ENCODE measurements at places on chromosomes 5 and 9. TPM values are rescaled to one million over a fixed set of nuclear protein-coding genes. Genes with fewer than 3 reads are reported as not detected.
A peak's percentile ranks its signal among the peaks of the same experiment; 100 is the strongest.

GRCh38 chr5:83548581-83548980 is 77.0 kb downstream of the VCAN start:
- H3K27ac ChIP-seq = peak overlapping the region; percentile 73
- DNase-seq = peak; percentile 77
- H3K27me3 ChIP-seq = no peaks in the 10 kb centered on the region
- H3K4me1 ChIP-seq = peaks cover 57% of the 10 kb centered on the region
- H3K36me3 ChIP-seq = peaks cover 13% of the 10 kb centered on the region

DNA sequence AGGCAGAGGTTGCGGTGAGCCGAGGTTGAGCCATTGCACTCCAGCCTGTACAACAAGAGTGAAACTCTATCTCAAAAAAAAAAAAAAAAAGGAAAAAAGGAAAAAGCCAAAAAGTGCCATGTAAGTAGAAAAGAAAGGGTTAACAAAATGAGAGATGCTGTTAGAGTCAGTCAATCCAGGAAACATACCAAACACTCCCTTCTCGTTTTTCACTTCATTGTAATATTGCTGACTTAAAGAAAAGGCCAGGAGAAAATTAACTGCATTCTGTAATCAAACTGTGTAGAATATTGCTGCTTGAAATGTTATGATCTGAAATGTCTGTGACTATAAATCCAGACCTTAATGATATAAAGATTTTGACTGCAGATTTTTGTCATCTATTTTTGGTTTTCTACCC is 379.1 kb downstream of the ENC1 start:
- no peak overlapping the region for H3K27ac ChIP-seq
- no peak overlapping the region for H3K4me3 ChIP-seq
- no peaks in the 10 kb centered on the region for H3K4me1 ChIP-seq
- no peaks in the 10 kb centered on the region for H3K27me3 ChIP-seq

GRCh38 chr9:133182151-133182550 is 18.4 kb upstream of the GBGT1 start:
- H3K4me3 ChIP-seq = no peak overlapping the region
- no peaks in the 10 kb centered on the region for H3K4me1 ChIP-seq
- no peak for DNase-seq
- H3K36me3 ChIP-seq = no peaks in the 10 kb centered on the region

GRCh38 chr5:58259685-58260152 is 200.2 kb downstream of the PLK2 start:
- DNase-seq = peak; percentile 91
- H3K4me3 ChIP-seq = peak overlapping the region; percentile 43
- H3K27me3 ChIP-seq = no peaks in the 10 kb centered on the region
- peaks cover 36% of the 10 kb centered on the region for H3K4me1 ChIP-seq
- H3K27ac ChIP-seq = peak overlapping the region; percentile 73
- no peaks in the 10 kb centered on the region for H3K36me3 ChIP-seq

DNA sequence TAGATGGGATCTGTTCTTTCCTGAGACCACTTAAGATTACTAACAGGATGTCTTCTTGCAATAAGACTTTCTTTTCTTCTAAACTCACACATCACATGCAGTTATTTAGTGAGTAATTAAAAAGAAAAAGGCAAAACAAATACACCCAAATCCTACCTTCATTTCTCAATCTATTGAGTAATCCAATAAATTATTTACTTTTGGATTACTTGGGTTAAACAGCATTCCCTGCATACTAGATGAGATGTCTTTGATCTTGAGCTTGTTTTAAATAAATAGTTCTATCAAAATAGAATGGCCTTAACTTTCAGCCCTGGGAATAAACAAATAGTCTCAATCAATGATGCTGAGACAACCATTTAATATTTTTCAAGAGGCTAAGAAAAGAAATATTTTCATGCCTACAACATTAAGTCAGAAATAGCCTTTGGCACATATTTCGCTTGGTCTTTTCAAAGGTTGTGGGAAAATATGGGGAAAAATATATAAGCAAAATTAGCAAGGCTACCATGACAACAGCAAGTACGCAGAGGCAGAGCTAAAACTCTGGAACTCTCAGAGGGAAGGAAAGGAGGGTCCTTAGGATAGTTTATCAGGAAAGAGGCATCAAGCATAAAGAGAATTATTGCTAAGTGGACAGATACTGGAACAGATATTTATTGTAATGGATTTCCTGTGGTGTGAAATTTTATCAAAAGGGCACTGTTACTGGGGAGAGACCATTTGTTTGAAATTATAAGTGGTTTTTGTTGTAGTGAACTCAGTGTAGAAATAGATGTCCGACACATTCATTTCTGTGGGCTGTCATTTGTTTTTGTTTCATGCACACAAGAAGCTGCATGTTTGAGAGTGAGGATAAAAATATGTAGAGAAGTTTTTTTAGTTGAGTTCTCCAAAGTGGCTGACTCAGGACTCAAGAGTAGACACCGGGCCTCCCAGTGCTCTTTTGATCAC is 70.2 kb upstream of the CDH6 start:
- H3K27ac ChIP-seq = no peak overlapping the region
- H3K36me3 ChIP-seq = no peaks in the 10 kb centered on the region
- H3K4me3 ChIP-seq = no peak overlapping the region
- DNase-seq = peak; percentile 22

GRCh38 chr9:137303151-137303892 is 1.3 kb upstream of the NRARP start:
- H3K27ac ChIP-seq = no peak overlapping the region
- H3K4me3 ChIP-seq = no peak overlapping the region
- no peaks in the 10 kb centered on the region for H3K4me1 ChIP-seq
- no peaks in the 10 kb centered on the region for H3K36me3 ChIP-seq
- DNase-seq = no peak
- H3K27me3 ChIP-seq = peaks cover 26% of the 10 kb centered on the region

GRCh38 chr9:101399643-101399970 is 956 bp downstream of the ZNF189 start:
- DNase-seq = no peak
- H3K27ac ChIP-seq = no peak overlapping the region
- H3K4me1 ChIP-seq = peaks cover 13% of the 10 kb centered on the region
- no peaks in the 10 kb centered on the region for H3K27me3 ChIP-seq
- H3K36me3 ChIP-seq = peaks cover 52% of the 10 kb centered on the region
- H3K4me3 ChIP-seq = peak overlapping the region; percentile 96

The NSG2 gene
- not detected for total RNA-seq

DNA sequence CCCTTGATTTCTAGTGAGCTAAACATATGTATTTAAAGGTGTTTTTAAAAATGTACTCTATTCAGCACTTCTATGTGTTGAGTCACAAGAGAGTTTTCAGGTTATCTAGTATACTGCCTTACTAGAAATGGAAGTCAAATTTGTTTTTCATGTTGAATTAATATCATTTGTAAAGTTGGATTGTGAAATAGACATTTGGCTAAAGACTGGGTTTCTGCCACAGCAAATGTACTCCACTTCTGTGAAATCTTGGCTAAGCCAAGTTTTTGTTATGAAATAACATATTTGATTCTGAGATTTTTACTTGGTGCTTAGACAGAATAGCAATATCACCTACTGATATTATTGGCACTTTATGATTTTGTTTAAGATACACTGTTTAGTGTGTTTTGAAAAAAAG is 106.0 kb downstream of the CWC27 start:
- H3K27ac ChIP-seq = no peak overlapping the region
- DNase-seq = no peak
- H3K27me3 ChIP-seq = no peaks in the 10 kb centered on the region
- H3K36me3 ChIP-seq = no peaks in the 10 kb centered on the region
- H3K4me1 ChIP-seq = peaks cover 5% of the 10 kb centered on the region

- H3K27me3 ChIP-seq = no peaks in the 10 kb centered on the region
- H3K36me3 ChIP-seq = no peaks in the 10 kb centered on the region
- H3K4me3 ChIP-seq = no peak overlapping the region
- H3K27ac ChIP-seq = no peak overlapping the region
Measured at GRCh38 chr5:39624890-39625289, 200.1 kb upstream of the DAB2 start.

GRCh38 chr5:36689225-36689624 is 82.8 kb downstream of the SLC1A3 start:
- no peaks in the 10 kb centered on the region for H3K36me3 ChIP-seq
- no peak overlapping the region for H3K4me3 ChIP-seq
- no peak overlapping the region for H3K27ac ChIP-seq
- H3K4me1 ChIP-seq = peaks cover 40% of the 10 kb centered on the region
- H3K27me3 ChIP-seq = no peaks in the 10 kb centered on the region

The ANKRD31 gene
- total RNA-seq = not detected

The PCDHGA4 gene
- total RNA-seq = 13.9 TPM

GRCh38 chr5:135264451-135265440 is 134.3 kb downstream of the MACROH2A1 start:
- H3K4me3 ChIP-seq = no peak overlapping the region
- DNase-seq = no peak
- H3K4me1 ChIP-seq = peaks cover 9% of the 10 kb centered on the region

The LHX2 gene
- not detected for total RNA-seq

DNA sequence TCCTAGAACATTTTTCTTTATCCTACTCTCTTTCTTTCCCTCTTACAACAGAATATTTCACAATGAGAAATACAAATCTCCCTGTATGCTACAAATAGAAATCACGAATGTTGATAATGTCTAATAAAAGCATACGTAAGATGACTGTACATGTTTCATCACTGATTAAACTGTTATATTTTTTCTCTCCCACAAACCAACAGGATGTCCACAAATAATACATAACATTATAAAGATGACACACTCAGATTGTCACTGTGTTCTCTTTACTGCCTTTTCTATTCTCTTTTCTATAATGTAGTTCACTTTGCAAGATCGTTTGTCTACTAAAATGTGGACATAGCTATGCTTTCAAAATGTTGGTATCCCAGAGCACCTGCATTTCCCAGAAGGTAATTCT is 90.7 kb upstream of the PARP8 start:
- H3K27me3 ChIP-seq = no peaks in the 10 kb centered on the region
- H3K27ac ChIP-seq = no peak overlapping the region
- H3K4me3 ChIP-seq = no peak overlapping the region
- DNase-seq = no peak

DNA sequence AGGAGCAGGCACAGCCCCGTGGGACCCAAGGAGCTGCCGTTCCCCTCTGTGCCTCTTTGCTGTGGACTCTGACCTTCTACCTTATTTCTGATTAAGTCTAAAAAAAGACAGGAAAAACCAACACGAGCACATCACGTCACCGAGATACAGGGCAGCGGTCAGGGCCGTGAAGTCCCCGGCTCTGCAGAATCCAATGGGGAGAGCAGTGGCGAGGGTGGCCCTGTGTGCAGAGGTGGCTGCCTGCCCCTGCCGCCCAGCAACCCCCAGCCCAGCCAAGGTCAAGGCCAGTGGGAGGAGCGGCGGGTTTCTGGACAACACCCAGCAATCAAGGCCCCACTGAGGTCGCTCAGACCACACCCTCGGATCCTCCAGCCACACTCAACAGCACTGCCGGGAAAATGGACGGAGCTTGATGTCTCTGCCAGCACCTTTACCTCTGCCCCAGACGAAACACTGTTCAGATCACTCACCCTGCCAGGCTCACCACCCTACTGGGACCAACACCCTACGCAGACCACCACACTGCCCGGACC is 32.7 kb upstream of the SLC9A3 start:
- H3K36me3 ChIP-seq = no peaks in the 10 kb centered on the region
- no peak for DNase-seq
- H3K27ac ChIP-seq = no peak overlapping the region
- H3K4me1 ChIP-seq = no peaks in the 10 kb centered on the region

GRCh38 chr9:29126783-29127182 is 1553.5 kb upstream of the C9orf72 start:
- H3K27ac ChIP-seq = no peak overlapping the region
- no peaks in the 10 kb centered on the region for H3K27me3 ChIP-seq
- no peaks in the 10 kb centered on the region for H3K4me1 ChIP-seq
- no peaks in the 10 kb centered on the region for H3K36me3 ChIP-seq

The RNF224 gene
- not detected for total RNA-seq

GRCh38 chr5:72922422-72922821 is 33.4 kb upstream of the FCHO2 start:
- DNase-seq = no peak
- no peak overlapping the region for H3K4me3 ChIP-seq
- H3K36me3 ChIP-seq = no peaks in the 10 kb centered on the region
- H3K27ac ChIP-seq = no peak overlapping the region

DNA sequence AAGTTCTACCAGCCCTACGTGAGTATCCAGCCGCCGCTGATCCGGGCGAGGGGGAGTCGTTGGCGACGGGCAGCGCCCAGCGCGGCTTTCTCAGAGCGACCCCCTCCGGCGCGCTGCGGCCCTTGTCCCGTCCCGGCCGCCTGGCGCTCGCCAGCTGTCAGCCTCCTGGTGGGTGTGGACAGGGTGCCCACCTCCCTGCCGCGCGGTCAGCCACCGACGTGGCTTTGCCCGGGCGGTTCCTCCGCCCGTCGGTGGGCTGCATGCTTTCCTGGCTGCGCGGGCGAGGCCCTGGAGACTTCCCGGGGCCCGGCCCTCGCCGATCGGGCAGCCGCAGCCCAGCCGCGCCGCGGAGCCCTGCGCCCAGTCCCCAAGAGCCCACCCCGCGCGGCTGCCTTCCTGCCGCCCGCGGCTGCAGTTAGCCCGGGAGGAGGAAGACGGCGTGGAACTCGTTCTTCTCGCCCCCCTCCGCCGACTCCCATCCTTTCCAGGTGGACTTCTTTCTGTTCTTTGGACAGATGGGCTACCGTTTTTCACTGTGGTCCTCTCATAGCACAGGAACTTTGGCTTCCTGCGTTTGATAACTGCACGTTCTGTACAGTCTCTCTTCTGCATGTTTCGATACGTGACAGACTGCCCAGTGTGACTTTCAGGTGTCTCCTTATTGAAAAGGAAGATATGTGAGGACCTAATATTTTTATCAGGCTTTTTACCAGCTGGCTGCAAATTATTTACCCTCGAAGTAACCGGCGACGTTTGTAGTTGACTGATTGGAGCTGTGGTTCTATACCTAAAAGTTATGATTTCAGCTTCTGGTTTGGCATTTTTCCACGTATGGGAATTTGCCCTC is 577 bp downstream of the AP3S1 start:
- H3K4me1 ChIP-seq = peaks cover 39% of the 10 kb centered on the region
- H3K27ac ChIP-seq = peak overlapping the region; percentile 84
- 0 out of 2 replicates have a peak, but pooled peaks cover 4% of the 10 kb centered on the region for H3K36me3 ChIP-seq

DNA sequence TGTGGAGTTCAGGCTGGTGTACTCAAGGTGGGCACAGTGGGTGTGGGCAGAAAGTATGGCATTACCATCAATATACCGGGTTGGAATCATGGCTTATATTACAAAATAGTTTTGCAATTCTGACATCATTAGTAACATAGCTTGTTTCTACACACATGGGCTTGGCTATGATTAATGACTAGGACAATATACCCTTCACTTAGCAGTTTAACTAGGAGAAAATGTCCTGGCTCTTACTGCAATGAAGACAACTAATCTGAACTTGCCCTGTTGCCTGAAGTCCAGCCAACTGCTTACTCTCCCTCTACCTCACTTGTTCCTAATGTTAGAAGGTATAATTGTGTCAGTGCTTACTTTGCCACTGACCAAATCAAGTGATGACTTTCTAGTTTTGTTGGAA is 612.5 kb downstream of the EFNA5 start:
- no peak overlapping the region for H3K27ac ChIP-seq
- no peaks in the 10 kb centered on the region for H3K27me3 ChIP-seq
- no peak overlapping the region for H3K4me3 ChIP-seq
- no peaks in the 10 kb centered on the region for H3K4me1 ChIP-seq

GRCh38 chr5:9082996-9083395 is 462.9 kb downstream of the SEMA5A start:
- no peaks in the 10 kb centered on the region for H3K27me3 ChIP-seq
- DNase-seq = no peak
- H3K4me1 ChIP-seq = no peaks in the 10 kb centered on the region

DNA sequence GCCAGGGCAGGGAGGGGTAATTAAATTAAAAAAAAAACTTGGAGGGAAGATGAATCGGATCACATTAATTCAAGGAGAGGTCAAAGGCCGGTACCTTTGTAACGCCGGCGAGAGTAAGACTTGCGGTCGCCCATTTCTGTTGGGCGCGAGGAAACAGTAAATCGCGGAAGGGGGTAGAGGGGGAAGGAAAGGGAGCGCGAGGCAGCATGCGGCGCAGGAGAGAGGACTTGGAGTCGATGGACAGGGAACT is 324 bp upstream of the RGMB start:
- H3K36me3 ChIP-seq = peaks cover 60% of the 10 kb centered on the region
- peaks cover 12% of the 10 kb centered on the region for H3K4me1 ChIP-seq
- H3K27me3 ChIP-seq = no peaks in the 10 kb centered on the region

The RNF183 gene
- not detected for total RNA-seq
